Cortex of kidney (tissue), 1 donor: ENCODE measurements at places on chromosomes 7 and 10.

DNA sequence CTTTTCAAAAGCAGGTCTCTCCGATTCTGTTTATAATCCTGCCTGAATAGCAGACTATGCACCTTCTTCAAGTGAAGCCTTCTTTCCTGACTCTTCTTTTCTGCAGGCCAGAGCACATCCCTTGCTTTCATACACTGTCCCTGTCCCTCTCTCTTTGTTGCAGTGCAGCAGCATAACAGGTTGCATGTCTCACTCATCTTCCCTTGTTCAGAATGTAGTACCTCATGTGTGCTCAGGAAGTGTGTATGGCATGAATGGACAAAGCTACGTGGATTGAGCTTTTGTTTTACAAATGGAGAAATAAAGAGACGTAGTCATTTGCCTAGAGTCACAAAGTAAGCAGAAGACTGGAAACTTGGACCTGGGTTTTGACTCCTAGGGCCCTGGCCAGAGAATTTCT lies 68.0 kb downstream of the PTPRZ1 start:
- no peak for DNase-seq

- DNase-seq: no peak
These were observed 47.5 kb downstream of the INHBA start for GRCh38 chr7:41655426-41655825.

DNA sequence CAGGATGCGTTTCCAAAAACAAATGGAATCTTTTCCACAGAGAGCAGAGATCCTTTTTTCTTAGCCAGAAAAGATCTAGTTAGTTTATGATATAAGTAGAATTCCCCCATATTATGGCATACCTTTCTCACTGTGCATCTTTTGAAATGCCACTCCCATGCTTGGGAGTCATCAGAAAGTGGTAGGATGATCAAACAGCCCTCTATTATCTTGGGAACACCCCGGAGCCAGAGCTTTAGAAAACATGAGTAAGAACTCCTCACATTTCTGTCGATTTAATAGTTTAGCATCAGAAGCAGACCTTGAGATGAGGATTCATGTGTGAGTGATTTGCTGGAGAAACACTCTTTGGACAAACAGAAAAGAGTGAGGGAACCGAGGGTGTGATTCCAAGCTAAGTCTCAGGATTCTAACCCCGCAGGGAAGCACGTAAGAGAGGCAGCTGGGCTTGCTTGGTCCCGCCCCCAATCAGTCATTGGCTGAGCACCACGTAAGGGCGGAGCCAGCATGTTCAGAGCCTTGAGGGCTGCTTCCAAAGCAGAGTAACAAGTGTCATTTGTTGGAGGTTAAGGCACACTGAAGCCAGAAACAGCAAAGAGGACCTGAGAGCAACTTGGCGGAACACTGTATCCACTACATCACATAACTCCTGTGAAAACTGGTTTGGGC lies 43.7 kb upstream of the NXPH1 start:
- DNase-seq: no peak

- DNase-seq: no peak
These were observed 12.3 kb downstream of the RBM17 start for GRCh38 chr10:6101181-6101580.

DNA sequence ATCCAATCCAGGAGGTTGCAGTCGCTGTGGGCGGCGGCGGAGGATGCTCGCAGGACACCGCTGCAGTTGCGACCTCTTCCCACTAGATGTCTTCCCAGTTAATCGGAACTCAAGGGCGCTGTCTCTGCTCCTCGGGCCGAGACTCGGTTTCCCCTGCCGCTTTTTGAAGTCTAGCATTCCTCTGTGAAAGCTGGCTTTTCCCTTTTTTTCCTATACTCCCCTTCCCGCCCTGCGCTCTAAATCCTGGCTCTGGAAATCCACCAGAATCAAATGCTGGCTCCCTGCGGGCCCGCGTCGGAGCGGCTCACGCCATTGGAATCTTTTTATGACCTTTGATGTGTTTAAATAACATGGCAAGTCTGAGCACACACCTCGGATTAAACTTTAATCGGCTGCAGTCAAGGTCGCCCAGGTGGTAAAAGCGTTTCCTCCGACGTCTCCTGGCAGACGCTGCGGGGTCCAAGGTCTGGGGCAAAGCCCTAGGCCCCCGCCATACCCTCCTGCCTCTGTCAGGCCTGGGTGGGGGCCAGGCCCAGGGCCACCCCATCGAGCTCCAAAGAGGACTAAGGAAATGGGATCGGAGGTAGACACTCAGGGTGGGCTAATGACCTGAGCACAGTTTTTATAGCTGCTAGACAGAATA lies 10.7 kb upstream of the HOXA13 start:
- DNase-seq: no peak
